Hematopoietic multipotent progenitor cell treated with erythropoietin and hydrocortisone succinate and interleukin-3 and kit ligand, for 8 days (in vitro differentiated cells): ENCODE measurements at places on chromosomes 7 and 10.

DNA sequence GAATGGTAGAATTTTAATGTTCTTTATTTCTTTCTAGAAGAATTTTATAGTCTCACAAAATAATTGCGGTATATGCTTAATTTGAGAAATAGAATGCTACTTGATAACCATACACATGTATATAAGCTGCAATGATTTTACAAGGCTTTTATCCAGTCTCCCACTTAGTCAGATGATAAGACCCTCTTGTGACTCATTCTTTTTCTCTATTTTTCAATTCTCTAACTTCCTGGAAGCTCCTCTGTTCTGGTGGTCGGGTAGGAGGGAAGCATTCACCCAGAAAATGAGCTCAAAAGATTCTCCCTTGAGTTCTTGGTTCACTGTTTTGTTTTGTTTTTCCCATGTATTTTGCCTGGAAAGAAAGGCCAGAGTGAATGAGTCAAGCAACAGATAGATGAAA lies 546.6 kb downstream of the INHBA start:
- no peak for DNase-seq

- DNase-seq, result peak; percentile 69
Observed at GRCh38 chr7:17234398-17235031, 63.9 kb upstream of the AHR start.

DNA sequence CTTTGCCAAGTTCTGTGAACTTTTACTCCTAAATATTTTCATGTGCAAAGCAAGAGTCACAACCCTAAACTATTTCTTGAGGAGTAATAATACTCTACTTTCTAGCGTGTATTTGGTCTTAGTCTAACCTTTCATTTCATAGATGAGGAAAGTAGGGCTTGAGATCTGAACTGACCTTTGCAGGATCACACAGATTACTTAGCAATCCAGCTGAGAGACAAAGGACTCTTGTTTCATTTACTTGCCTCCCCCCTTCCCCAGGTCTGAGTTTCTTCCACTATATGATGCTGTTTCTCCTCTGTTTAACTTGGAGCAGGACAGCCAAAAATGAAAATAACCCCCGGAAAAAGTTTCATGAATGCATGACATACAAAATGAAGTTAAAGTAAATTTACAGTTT lies 75.3 kb upstream of the PTN start:
- DNase-seq, result no peak

- no peak for DNase-seq
Observed at GRCh38 chr7:118111347-118111746, 72.6 kb upstream of the LSM8 start.

GRCh38 chr7:71354716-71355115 lies 222.8 kb downstream of the GALNT17 start:
- DNase-seq, result no peak

DNA sequence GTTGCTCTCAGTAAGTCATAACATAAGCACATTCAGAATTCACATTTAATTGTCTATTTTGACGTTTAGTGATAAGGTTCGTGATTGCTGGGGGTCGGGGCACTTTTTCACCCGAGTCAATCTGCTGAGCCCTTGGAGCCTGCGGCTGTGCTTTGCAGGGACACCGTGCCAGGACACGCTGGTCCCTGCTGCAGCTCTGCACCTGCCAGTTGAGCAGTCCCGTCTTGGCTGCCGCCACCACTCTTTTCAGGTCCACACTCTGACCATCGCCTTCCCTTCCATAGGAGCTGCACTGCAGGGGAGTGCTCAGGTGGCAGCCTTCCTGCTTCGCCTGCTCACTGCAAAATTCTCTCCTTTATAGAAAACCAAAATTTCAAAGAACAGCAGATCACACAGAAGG lies 36.4 kb downstream of the CUL1 start:
- no peak for DNase-seq

GRCh38 chr7:86158111-86158510 lies 485.6 kb upstream of the GRM3 start:
- no peak for DNase-seq

GRCh38 chr10:43392748-43393147 lies 16.2 kb downstream of the HNRNPF start:
- DNase-seq, result no peak
